ENCODE measurements at places on chromosomes 7 and 10.
A peak's percentile ranks its signal among the peaks of the same experiment; 100 is the strongest.

DNA sequence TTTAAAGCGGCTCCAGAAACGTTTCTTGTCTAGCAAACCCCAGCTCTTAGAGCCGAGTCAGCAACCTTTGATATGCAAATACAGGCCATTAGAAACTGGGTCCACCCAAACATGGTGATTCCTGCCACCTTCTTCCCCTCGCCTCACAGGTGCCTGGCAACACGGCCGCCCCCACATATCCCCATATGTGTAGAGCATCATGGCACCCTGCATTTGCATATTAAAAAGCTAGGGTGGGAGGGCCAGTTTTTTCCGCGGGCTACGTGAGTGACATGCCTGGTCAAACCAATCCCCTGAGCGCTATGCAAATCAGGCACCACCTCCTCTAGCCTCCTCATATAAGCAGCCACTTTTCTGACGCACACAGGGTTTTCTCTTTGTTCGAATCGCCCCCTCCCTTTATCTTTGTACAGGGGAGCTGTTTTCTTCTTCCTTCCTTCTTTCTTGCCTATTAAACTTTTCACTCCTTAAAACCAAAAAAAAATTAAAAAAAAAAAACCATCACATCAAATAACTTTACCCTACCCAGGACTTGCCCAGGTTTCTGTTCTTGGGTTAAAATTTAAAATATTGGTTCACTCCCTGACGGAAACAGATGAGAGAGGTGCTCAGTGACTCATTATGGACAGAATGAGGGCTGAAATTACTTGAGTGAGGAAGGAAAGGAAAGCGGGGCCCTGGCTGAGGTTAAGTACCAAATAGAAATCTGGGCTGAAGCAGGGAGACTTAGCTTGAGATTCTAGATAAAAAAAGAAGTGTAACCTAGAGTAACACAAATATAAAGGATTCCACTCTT lies 59.8 kb downstream of the COA1 start:
- no peak for DNase-seq

- DNase-seq, result no peak
Observed at GRCh38 chr10:97883092-97883485, 33.4 kb downstream of the GOLGA7B start.

DNA sequence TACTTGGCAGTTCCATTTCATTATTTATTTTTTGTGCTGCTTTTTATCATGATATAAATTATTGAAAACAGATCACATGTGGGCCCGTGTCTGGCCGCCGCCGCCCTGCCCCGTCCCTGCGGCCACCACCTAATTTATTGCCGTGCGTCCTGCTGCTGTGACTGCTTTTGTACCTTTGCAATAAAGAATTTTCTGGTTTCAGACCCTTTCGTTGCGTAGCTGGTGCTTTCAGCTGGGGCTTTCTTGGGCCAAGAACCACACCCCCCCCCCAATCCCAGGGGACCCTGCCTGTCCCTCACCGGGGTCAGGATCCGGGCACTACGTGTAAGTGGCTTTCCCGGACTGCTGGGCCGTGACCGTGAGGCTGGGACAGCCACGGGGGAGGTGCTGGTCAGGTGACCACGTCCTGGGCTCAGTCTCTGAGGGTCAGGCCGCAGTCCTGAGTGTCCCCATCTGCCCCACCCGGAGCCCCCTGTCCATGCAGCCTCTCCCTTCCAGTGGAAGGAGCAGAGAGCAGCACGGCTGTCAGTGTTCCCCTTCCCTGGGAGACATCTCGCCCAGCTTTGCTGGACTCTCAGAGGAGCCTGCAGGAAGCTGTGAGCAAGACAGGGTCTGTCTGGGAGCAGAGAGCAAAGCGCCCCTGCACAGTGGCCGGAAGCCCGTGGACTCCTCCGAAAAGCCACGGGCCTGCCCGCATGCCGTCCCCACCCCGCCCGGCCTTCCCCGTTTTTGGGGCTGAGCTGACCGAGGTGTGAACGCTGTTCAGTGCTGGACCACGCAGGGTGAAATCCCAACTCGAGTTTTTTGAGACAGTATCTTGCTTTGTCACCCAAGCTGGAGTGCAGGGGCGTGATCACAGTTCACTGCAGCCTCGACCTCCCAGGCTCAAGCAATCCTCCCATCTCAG lies 12.6 kb downstream of the MAFK start:
- DNase-seq, result no peak

DNA sequence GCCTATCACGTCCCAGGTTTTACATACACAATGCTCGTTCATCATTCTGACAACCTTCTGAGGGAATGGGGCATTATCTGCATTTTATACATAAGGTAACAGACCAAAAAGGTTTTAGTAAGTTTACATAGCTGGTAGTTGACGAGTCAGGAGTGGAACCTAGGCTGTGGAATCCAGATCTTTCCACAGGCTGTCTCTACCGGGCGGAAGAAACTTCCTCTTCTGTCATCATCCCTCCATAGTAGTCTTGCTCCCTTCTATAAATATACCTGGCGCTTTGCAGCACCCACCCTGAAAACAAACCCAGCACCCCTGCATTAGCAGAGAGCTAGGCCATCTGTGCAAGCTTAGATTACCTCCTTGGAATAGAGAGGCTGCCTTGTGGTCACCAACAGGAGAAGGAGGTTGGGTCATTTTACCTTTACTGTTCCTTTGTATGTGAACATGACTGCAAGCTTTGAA lies 1.3 kb downstream of the TSPAN13 start:
- no peak for DNase-seq

- no peak for DNase-seq
Observed at GRCh38 chr10:17510242-17510908, 56.0 kb upstream of the ST8SIA6 start.

DNA sequence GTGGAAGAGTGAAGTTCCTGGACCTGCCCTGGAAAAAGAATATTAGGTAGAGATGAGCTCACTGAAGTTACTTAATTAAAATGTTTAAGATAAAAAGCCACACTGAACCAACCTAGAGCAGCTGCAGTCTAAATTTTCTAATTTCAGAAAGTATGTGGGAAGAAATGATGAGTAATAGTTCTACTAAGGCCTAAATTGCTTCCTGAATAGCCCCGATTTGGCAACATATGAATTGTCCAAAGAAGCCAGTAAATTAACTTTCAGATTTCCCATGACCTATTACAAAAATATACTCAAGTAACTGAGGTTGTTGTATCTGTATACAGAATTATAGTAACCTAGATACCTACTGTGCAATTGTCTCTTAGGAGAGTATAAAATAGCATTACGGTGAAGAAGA lies 312.6 kb downstream of the IPMK start:
- DNase-seq, result no peak

DNA sequence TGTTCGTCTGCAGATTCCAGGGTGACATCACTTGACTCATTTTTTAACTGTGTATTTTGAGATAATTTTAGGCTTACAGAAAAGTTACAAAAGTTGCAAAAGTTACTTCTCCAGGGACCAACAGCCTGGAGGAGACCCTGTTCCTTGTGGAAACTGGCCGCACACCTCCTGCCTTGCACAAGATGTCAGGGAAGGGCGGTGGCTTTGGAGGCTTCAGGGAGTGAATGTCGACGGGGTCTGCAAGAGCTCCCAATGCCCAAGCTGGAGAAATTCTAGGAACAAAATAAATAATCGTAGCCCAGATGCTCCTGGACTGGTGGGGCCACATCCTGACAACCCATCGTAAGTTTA lies 62.2 kb upstream of the FAM20C start:
- no peak for DNase-seq

DNA sequence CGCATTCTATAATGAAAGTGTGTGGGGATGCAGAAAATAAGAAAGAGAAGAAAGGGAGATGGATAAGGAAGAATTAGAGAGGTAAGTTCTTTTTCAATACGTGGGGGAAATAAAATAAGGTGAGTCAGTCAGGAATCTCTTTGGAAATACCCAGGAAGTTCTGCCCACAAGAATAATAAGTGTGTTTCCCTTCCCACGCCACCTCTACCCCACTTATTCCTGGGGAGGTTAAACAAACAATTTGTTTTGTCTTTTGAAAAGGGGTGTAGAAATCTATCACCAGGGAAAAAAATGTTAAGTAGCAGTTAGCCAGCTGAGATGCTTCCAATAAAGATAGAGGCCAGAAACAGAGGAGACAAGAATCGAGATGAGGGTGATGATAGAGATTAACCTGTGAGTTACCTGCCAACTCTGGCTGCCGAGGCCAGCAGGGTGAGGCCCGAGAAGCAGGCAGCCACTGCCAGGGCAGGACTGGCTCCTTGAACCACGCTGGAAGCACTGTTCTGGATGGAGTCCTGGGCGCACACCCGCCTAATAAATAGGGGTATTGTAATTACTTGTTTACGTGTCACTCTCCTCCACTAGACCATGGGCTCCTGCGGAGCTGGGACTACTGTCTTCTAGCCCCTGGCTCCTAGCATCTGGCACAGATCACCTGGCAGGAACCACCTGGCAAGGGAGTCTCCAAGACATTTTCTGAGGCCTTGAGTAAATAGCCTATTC lies 191.3 kb downstream of the FGFR2 start:
- DNase-seq, result no peak

DNA sequence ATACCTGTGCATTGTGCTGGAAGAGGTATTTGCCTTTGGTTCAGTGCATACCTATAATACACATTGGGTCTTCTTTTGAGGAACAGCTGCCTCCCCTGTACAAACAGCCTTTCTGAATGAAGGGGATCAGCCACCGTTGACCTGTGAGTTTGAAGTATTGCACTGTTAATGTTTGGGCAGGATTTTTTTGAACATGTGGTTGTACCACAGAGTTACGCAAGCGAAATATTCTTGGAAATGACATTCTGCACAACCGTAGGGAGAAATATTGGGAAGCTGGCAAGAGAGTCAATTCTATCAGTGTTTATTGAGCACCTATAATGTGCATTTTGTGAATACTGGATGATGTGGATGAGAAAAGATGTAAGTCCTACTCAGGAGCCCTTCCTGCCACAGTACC lies 270.6 kb downstream of the AUTS2 start:
- DNase-seq, result no peak

- DNase-seq, result peak; percentile 66
Observed at GRCh38 chr7:123682690-123683089, 27.0 kb downstream of the LMOD2 start.

Measured in NCI-H460 (cell line).